ENCODE measurements at places on chromosomes 7 and 10.

DNA sequence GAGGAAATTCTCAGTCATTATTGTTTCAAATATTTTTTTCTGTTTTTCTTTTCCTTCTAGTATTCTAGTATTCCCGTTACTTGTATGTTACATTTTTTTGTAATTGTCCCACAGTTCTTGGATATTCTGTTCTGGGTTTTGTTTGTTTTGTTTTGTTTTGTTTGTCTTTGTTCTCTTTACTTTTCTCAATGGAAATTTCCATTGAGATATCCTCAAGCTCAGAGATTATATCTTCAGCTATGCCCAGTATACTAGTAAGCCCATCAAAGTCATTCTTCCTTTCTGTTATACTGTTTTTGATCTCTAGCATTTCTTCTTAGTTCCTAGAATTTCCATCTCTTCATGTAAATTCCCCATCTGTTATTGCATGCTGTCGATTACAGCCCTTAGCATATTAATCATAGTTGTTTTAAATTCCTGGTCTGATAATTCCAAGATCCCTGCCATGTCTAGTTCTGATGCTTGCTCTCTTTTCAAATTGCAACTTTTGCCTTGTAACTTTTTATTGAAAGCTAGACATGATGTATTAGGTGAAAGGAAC, 27.8 kb downstream of the GPR37 start:
- no peaks in the 10 kb centered on the region for H3K36me3 ChIP-seq
- H3K4me1 ChIP-seq, result no peaks in the 10 kb centered on the region

DNA sequence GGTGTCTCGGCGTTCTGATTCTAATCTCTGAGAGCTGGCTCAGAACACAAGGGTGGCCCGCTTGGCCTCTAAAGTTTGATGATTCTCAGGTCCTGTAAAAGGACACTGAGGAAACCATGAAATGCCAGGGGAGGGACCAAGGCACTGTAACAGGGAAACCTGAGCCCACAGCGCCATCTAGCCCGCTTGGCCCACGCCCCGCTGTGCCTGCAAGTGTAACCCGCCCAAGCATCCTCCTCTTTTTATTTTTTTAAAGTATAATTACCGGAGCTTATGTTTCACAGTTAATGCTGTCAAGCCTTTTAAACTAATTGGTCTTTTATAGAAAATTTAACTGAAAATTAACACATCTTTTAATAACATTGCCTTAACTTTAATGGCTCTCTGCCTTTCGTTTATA, 734.7 kb downstream of the KCNMA1 start:
- H3K36me3 ChIP-seq, result no peaks in the 10 kb centered on the region
- DNase-seq, result no peak
- no peak overlapping the region for H3K4me3 ChIP-seq
- no peaks in the 10 kb centered on the region for H3K4me1 ChIP-seq
- no peak overlapping the region for H3K27ac ChIP-seq
- H3K27me3 ChIP-seq, result no peaks in the 10 kb centered on the region

- H3K27me3 ChIP-seq, result peaks cover 4% of the 10 kb centered on the region
- H3K4me3 ChIP-seq, result no peak overlapping the region
- H3K4me1 ChIP-seq, result no peaks in the 10 kb centered on the region
- H3K27ac ChIP-seq, result no peak overlapping the region
- no peaks in the 10 kb centered on the region for H3K36me3 ChIP-seq
These were observed 20.4 kb downstream of the FRMPD2 start for GRCh38 chr10:48253970-48254657.

- H3K27ac ChIP-seq, result no peak overlapping the region
- no peaks in the 10 kb centered on the region for H3K4me1 ChIP-seq
- DNase-seq, result no peak
- no peak overlapping the region for H3K4me3 ChIP-seq
- peaks cover 12% of the 10 kb centered on the region for H3K36me3 ChIP-seq
These were observed 80.7 kb downstream of the MAD1L1 start for GRCh38 chr7:2151801-2152612.

DNA sequence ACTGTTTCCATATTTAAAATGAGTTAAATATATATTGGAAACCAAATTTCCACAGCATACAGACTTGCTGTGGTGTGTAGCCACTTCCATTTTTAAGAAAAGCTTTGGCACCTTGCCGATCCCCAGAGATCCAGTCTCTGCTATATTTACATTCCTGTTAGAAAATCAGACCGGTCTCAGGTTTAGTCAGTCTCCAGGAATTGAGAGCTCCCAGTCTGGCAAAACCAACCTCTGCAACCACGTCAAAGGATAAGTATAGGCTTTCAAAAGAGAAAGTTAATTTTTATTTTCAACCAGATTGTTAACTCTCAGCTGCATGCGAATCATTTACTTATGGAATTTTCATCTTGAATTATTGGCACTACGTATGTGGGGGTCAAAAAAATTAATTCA, 28.2 kb downstream of the PUS7 start:
- H3K36me3 ChIP-seq, result no peaks in the 10 kb centered on the region
- H3K4me3 ChIP-seq, result no peak overlapping the region
- DNase-seq, result no peak
- H3K27ac ChIP-seq, result no peak overlapping the region

GRCh38 chr10:71419002-71419540, 22.4 kb downstream of the CDH23 start:
- no peak for DNase-seq
- H3K27ac ChIP-seq, result no peak overlapping the region
- H3K4me1 ChIP-seq, result no peaks in the 10 kb centered on the region
- H3K27me3 ChIP-seq, result peaks cover 5% of the 10 kb centered on the region
- H3K4me3 ChIP-seq, result no peak overlapping the region

DNA sequence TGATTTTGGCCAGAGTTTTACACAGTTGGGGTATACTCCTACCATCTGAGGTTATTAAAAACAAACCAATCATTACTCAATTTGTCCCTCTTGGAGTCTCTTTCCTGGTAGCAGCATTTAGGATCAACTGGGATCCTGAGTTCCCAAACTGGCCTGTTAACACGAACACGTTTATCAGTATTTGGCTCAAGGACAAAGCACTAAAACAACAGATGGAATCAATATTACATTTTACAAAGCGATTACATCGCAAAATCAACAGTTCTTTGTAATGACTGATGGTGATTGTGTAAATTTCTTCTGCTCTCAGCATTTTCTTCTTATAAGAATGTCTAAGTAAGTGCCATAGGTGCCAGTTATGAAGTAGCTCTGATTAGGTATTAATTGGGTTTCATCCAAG, 582.9 kb upstream of the ANKRD30A start:
- H3K36me3 ChIP-seq, result no peaks in the 10 kb centered on the region
- H3K4me3 ChIP-seq, result no peak overlapping the region
- no peaks in the 10 kb centered on the region for H3K27me3 ChIP-seq
- no peaks in the 10 kb centered on the region for H3K4me1 ChIP-seq
- DNase-seq, result no peak

- H3K27ac ChIP-seq, result no peak overlapping the region
- no peak overlapping the region for H3K4me3 ChIP-seq
- H3K27me3 ChIP-seq, result no peaks in the 10 kb centered on the region
- no peak for DNase-seq
- H3K36me3 ChIP-seq, result no peaks in the 10 kb centered on the region
These were observed 108.1 kb upstream of the AGR3 start for GRCh38 chr7:16989811-16990413.

GRCh38 chr7:43249823-43250145, 137.3 kb downstream of the HECW1 start:
- no peaks in the 10 kb centered on the region for H3K27me3 ChIP-seq
- no peaks in the 10 kb centered on the region for H3K4me1 ChIP-seq
- DNase-seq, result no peak
- no peak overlapping the region for H3K27ac ChIP-seq

- H3K27ac ChIP-seq, result no peak overlapping the region
- no peaks in the 10 kb centered on the region for H3K27me3 ChIP-seq
- no peak for DNase-seq
- H3K36me3 ChIP-seq, result no peaks in the 10 kb centered on the region
- H3K4me3 ChIP-seq, result no peak overlapping the region
These were observed 69.7 kb downstream of the CPVL start for GRCh38 chr7:29076631-29077030.

DNA sequence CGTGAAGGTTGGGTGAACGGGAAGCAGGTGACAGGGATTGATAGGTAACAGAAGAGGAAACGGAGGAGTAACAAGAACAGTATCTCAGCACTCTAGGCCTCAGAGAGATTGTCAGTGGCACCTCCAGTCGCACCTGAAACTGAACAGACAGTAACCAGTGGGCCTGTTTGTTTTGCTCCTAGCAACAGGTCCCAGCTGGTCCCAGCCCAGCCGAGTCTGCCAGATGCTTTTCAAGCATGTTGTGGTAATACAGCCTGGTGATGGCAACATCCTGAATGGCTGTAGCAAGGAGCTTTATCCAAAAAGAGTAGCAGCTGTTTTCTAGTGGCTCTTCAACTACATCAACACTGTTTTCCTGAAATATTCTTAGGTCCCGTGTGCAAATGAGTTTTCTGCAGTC, 4.7 kb downstream of the CACNB2 start:
- no peaks in the 10 kb centered on the region for H3K36me3 ChIP-seq
- peaks cover 7% of the 10 kb centered on the region for H3K27me3 ChIP-seq
- no peaks in the 10 kb centered on the region for H3K4me1 ChIP-seq
- H3K27ac ChIP-seq, result no peak overlapping the region
